ENCODE measurements at places on chromosomes 3 and 15. TPM values are rescaled to one million over a fixed set of nuclear protein-coding genes. Genes with fewer than 3 reads are reported as not detected.
A peak's percentile ranks its signal among the peaks of the same experiment; 100 is the strongest.

DNA sequence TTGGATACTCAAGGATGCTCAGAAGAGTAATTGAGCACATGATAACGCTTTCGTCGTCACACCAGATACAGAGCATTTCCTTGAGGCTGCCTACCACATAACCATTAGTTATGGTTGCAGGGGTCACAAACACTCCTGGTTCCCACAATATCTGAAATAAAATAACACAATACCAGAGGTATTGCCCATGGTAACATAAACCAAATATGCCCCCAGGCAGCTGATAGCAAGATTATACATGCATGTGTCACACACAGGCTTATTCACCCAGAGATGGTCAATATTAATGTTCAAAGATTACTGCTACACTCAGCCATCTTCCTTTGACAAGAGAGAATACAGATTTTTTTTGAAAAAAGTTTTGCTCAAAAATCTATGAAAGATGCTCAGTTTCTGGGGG, 7.3 kb downstream of the RPL39L start:
- peak; percentile 12 for DNase-seq

Gene LARP6
- 119 TPM for total RNA-seq

GRCh38 chr3:64957408-64958198, 269.8 kb upstream of the ADAMTS9 start:
- no peak for DNase-seq

Gene STXBP5L
- total RNA-seq, result not detected

Gene CA12
- 9.5 TPM for total RNA-seq

- no peak for DNase-seq
These were observed 58.3 kb upstream of the SLC6A11 start for GRCh38 chr3:10757821-10758130.

GRCh38 chr3:183158551-183159006, 4.0 kb downstream of the LAMP3 start:
- DNase-seq, result no peak
